ENCODE measurements at places on chromosomes 5 and 9.

DNA sequence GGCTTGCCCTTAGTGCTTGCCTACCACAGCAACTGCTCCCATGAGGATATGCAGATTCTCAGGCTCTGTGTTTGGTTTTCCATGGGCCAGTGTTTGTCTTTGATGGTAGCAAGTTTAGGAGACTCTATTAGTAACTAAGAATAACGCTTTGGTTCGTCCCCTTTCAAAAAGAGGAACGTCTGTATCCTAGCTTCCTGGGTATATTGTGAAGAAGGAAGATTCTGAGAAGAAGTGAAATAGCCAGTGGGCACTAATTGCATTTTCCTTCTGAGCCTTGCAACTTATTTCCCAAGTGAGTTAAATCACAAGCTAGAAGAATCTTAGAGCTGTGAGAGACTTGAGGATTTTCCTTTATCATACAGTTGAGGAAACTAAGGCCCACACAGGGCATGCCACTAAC, 376.8 kb downstream of the PIK3R1 start:
- DNase-seq, result no peak

- no peak for DNase-seq
Measured at GRCh38 chr5:156936972-156937371, 26.1 kb downstream of the TIMD4 start.

- DNase-seq, result no peak
Measured at GRCh38 chr5:149282027-149282965, 10.6 kb downstream of the AFAP1L1 start.

DNA sequence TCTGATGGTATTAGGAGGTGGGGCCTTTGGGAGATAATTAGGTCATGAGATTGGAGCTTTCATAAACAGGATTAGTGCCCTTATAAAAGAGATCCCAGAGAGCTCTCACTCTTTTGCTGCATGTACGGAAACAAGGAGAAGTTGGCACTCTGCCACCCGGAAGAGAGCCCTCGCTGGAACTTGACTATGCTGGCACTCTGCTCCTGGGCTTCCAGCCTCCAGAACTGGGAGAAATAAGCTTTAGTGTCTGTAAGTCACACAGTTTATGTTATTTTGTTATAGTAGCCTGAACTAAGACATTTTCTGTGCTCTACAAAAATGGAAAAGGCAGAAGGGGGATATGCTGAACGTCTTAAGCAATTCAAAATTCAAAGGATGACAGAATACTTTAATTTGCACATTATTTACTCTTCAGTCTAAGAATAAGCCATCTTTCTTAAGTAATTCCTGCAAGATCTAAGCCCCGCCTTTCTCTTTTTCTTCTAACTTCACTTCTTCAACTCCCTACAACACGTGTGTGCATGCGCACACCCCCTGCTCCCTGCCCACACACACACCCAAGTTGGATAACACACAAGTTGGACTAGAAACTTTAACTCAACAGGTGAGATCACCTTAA, 17.3 kb downstream of the NFIB start:
- no peak for DNase-seq

DNA sequence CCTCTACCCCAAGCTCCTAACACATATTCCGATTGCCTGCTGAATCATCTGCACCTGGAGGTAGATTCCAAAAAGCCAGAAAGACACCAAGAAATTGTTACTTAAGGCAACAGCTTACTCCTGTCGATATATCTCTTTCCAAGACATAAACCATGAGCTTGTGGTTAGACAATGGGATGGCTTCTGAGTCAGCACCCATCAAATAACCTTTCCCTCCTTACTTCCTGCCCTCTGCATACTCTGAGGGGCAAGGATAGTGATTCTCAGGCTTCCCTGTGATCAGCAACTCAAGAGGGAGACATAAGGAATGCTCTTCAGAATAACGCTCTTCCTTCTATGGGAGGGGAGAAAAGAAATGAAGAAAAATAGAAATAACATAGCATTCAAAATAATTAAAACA, 70.9 kb downstream of the TMEM215 start:
- no peak for DNase-seq

DNA sequence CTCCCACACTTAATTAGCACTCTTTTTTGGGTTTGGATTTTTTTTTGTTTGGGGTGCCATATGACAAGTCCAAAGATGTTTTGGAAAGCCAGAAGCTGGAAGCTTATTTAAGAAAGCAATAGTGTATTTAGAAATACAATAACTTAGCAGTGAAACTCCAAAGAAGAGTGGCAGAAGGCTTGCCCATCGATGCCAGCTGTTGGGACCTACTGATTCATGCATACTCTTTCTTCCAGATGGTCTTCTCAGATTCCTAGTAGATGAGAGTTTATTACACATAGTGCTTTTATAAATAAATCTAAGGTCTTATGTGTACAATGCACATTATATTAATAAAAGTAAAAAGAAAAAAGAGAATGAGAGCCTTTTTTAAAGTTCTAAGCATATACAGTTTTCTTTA, 374.6 kb downstream of the OSTF1 start:
- no peak for DNase-seq

Measured in stimulated activated CD4-positive, alpha-beta T cell treated with anti-CD3 and anti-CD28 coated beads, Interleukin-2, amount 100 ng/mL, for 24 hours (primary cell).